NCI-H1930 (cell line): ENCODE measurements at places on chromosomes 3 and 15.

DNA sequence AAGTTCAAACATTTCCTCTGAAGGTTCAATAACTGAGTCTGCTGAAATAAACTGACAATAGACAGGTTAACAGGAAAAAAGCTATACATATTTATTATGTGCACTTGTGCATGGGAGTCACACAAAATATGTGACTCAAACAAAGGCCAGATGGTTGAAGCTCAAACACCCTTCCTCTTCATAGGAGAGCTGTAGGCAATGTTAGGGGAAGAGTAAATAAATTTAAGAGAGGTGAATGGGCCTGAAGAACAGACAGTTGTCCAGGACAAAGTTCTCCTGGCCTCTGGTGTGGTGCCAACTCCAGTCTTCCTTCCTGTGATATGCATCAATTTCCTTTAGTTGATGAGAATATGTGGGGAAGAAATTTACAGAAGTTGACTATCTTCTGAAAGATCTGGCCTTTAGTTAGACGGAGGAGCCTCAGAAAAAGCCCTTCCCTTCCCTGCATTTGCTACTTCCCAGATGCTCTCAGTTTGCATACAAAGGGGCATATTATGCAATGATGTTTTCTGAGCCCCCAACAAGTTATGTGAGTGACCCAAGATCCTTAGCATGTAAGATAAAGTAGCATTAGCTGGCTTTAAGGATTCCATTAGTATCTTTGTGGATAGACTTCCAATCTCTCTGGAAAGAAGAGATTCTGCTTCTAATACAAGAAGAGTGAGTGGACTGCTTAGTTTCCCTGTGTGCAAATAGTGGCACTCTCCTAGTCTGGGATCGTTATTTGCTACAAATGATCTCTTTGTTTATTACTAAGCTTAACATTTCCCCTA is 96.4 kb upstream of the IGSF10 start:
- DNase-seq, result no peak

DNA sequence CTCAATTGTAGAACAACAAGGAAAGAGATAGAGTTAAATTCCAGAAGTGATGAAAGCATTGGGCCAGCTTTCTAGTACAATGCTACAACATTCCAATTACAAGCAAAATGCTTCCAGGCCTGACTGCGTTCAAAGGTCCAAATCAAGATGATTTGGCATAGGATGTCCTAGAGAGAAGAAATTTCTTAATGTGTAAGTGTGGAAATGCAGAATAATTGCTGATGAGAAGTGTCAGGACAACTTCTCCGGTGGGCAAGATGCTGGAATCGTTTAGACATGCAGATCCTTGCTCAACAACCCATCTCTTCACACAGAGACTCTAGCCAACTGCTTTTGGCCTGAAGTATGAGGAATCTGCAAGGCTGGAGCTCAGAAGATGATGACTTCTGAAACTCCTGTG is 71.1 kb upstream of the PDZRN3 start:
- no peak for DNase-seq

DNA sequence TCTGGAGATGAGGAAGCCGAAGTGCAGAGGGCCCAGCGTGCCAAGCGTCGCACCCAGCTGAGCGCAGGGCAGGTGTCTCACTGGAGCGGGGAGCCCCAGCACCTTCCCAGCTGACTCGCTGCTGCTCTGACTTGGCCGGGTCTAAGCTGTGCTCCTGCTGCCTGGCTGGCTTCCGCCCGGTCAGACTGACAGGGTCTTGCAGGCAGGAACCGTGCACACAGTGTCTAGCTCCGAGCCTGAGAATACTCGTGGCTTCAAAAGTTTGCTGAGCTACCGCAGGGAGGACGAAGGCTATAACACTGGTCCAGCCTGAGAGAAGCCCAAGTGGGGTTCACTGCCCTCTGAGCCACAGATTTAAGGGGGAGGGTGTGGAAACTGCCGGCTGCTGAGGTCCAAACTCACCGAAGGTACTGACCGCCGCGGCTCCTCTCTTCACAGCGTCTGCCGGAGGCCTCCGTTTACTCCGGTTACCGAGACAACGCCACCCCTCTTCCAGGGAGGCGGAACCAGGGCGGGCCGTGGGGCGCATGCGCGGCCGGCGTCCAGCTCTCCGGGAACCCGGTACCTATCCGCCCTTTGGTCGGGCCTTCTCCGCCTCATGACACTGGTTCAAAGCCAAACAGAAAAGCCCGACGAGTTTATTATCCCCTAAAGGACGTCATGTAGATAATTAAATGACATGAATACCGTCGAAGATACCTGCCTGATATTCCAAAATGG is at the start of gene CFAP44:
Gene CFAP44, minus strand, starts transcription at position 443 of the 720 bp plus-strand sequence. CDS start 7,829 bp downstream, outside the sequence.
- no peak for DNase-seq

DNA sequence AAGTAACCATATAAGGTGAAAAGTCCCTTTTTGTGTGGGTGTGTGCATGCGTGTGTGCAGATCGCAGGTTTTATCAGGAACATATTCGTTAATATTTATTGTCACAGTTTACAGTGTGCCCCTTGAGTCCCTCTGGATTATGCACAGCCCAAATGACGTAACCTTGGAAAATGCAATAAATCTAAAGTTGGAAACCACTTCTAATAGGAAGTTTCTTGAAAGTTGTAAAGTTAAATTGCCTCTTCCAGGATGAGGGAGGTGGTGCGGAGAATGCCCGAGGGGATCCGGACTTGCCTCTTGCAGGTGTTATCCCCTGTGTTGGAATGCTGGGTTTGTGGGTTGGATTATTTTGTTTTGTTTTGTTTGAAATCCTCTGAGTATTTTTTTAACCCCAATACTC is 143.3 kb downstream of the CMSS1 start:
- DNase-seq, result no peak

DNA sequence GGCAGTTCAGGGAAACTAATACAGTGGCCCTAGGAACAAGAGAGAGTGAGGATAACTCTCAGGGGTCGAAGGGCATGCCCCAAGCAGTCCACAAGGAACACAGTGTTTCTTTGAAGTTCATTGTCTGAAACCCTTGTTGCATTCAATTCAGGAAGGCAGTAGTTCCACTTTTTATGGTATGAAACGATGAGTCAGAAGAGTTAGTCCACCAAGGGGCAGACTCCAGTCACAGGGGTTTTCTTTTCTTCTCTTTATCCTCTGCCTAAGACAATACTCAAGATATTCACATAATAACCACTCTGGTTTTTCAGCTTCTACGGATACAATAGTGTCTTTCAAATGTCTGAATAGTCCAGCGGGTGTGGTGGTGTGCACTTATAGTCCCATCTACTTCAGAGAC is 23.7 kb upstream of the TICRR start:
- no peak for DNase-seq

DNA sequence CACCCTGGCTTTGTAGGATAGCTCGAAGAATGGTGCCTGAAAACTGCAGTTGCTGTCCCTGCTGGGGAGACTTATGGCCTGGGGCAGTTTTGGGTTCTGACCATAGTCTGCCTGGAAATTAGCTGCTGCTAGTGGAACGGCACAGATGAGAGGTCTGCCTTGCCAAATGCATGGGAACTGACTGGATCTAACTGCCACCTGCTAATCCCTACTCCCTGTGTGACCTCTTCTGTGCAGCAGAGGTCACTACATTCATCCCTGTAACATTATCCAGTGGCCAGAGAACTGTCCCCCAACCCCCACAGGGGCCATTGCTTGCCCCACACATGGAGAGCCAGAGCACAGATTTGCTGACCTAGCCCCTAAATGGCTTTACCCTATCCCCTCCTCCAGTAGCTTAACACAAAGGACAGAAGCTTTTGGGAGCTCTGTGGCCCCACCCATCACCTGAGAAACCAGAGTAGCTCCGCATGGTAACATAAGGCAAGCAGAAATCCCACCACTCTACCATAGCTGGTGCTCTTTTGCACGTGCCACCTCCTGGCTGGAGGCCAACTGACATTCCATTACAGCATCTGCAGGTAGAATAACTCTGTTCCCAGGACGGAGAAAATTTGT is 840.0 kb downstream of the EPHA3 start:
- no peak for DNase-seq

- no peak for DNase-seq
Measured at GRCh38 chr3:184670091-184670602, 41.7 kb downstream of the MAGEF1 start.
